ENCODE measurements at places on chromosomes 6 and 20.

DNA sequence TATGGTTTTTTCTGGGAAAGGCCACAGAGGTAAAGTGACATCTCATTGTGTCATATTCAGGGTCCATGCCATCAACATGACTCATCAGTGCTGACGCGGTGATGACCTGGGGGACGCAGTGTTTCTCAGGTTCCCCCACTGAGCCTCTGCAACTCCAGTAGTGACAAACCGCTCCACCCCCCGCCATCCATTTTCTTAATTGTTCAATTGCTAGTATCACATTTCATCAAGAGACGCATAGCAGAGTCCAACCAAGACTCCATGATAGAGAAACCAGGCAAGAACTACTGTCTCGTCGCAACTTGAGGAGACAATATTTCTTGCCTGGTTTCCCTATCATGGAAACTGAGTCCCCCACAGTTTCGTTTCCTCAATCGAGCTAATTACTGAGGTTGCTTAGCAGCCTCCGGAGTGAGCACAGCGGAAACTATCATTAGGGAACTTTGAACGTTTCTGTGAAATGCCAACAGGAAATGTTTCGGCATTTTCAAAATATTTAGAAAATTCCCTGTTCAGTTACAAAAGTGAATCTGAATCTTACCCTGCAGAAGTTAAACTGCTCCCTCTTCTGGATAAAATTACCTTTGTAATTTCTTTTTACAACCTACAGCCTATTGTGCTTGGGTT lies 12.2 kb upstream of the SERPINB1 start:
- no peak for DNase-seq

- DNase-seq: no peak
Measured at GRCh38 chr6:119233312-119233984, 116.1 kb downstream of the MAN1A1 start.

DNA sequence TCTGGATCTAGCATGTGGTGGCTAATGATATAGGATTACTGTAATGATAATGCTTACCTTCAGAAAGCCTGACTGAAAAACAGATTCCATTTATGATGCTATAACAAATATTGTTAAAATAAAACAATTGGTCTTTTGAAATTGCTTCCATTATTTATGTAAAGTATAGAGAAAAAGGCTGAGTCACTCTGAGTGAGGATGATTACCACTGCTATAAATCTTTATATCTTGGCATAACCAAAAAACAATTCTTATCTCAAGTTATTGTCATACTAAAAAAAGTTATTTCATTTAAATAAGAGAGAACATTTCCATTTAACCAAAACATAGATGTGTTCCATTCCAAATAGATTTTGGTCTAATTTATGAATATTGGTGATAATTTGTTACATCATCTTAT lies 53.0 kb upstream of the DST start:
- DNase-seq: no peak

GRCh38 chr6:110468731-110469130 lies 7.7 kb downstream of the SLC22A16 start:
- DNase-seq: no peak

DNA sequence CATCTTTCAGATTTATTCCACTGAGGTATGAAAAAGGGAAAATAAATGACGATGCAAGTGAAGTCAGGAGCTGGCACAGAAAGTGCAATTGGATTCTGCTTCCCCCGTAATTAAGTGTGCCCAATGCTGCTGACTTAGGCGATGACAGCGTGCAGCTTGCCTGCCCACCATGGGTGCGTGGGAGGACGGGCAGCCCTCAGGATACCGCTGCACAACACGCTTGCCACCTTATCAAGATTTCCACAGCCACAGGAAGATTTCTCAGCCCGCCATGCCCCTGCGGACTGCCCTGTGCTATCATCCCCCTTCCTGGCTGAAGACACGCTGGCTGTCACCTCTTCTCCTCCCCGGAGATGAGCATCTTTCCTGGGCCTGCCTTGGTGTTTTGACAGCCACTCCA lies 103.3 kb upstream of the BACH2 start:
- DNase-seq: no peak

DNA sequence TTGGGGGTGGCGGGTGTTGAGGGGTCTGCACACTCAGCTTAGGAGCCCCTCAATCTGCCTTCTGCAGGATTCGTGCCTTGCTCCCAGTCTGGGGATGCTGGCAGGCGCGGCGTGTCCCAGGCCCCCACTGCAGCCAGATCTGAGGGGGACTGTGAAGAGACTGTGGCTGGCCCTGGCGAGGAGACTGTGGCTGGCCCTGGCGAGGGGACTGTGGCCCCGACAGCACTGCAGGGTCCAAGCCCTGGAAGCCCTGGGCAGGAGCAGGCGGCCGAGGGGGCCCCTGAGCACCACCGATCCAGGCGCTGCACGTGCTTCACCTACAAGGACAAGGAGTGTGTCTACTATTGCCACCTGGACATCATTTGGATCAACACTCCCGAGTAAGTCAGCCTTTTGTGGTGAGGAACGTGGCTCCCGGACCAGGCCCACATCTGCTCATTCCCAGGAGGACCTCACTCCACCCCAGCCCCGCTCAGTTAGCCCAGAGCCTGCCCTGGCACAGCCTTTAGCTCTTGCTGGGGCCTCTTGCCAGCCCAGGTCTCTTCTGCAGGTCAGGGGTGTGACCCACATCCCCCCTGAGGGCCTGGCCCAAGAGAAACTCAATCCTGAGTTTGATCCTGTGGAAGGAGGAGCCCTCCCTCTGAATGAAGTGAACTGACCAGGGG lies 1.1 kb downstream of the EDN3 start:
- DNase-seq: no peak

DNA sequence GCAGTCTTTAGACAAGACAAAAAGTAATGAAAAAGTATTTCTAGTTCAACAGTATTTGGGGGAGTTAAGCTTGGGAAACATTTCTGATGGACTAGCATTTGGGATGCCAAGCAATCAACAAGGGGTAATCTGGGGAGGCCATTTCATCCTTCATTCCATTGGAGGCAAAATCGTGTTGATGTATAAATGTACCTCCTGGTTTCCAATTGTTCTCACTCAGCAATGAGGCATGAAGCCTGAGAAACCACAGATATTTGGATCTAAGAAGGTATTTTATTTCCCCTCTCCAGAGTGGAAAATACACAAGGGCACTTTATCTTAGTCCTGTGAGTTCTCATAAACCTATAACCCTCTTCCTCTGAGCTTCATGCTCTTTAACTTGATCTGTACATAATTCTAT lies 68.2 kb downstream of the TBX18 start:
- DNase-seq: no peak

DNA sequence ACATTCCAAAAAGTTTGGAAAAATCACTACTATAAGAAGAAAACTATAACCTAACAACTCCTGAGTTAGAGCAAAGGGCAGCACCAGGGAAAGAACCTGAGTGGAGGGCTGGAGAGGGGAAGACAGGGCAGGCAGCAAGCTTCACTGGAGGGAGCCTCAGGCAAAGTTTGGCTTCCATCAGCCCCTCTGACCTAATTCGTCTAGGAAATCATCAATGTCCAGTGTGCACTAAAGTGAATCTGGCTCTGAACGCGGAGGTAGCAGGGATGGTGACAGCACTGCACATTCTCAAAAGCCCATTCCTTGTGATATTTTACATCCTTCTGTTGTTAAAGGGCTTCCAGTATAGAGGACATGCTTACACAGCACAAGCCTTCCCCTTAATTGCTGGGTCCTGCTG lies 87.1 kb downstream of the ZDHHC14 start:
- no peak for DNase-seq
